Pancreas (tissue), 10 donors: ENCODE measurements at places on chromosomes 4 and X. TPM values are rescaled to one million over a fixed set of nuclear protein-coding genes. Genes with fewer than 3 reads are reported as not detected.

The PHOX2B gene
- not detected for total RNA-seq

The ADH1A gene
- 0.51 TPM for total RNA-seq

DNA sequence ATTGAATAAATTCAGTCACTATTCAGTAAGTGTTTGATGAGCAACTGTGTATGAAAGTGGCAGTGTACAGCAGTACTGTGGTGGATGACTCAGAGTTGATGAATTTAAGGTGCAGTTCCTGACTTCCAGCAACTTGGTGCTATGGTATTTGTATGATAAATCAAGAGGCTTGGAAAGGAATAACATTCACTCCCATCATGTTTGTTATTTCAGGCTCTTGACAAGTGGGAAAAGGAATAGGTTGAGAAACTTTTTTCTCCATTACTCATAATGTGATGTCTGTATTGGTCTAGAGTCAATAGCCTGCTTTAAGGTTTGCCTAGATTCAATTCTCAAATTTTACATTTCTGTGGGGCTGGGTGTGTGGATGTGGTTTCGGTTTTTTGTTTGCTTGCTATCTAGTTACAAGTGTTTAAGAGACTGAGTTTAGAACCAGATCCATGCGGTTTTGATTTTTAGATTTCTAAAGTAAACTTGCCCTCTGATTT lies 35.1 kb upstream of the CYP2U1 start:
- H3K4me1 ChIP-seq = no peaks in the 10 kb centered on the region
- peak overlapping the region; percentile 10 for H3K27ac ChIP-seq
- H3K27me3 ChIP-seq = no peaks in the 10 kb centered on the region
- no peak overlapping the region for H3K4me3 ChIP-seq
- DNase-seq = no peak

GRCh38 chr4:52638717-52639116 lies 20.4 kb downstream of the USP46 start:
- no peaks in the 10 kb centered on the region for H3K36me3 ChIP-seq
- DNase-seq = no peak
- H3K4me3 ChIP-seq = no peak overlapping the region

The AP1AR gene
- total RNA-seq = 11.4 TPM

DNA sequence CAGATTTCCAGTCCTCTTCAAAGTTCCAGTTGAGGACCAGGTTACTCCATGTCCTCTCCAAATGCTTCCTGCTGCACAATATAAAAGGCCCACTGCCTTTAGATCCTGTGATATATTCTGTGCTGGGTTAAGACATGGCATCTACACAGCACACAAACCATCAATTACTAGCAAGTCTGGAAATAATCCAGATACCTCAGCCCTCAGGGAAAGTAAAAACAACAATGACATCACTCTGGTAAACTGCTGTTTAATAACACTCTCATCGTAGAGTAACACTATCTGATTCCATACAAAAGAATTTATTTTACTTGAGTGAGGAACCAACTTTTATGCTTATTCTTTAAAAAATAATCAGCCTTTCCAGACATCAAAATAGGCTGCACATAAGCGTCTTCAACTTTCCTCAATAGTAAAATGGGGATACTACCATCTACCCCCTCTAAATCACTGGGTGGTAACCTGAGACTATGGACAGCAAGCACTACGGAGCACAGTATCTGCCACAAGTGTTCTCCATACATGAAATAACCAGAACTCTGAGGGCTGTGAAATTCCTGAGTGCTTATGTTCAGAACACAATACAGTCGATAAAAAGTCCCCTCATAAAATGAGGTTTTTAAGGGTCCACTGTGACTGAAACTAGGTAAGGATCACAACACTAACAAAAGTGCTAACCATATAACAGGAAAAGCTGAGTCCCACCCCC lies 53.4 kb downstream of the ABCG2 start:
- H3K4me1 ChIP-seq = peaks cover 12% of the 10 kb centered on the region
- no peaks in the 10 kb centered on the region for H3K27me3 ChIP-seq
- DNase-seq = no peak
- no peak overlapping the region for H3K4me3 ChIP-seq

- no peaks in the 10 kb centered on the region for H3K27me3 ChIP-seq
- no peak overlapping the region for H3K27ac ChIP-seq
- no peak overlapping the region for H3K4me3 ChIP-seq
- no peaks in the 10 kb centered on the region for H3K36me3 ChIP-seq
- no peaks in the 10 kb centered on the region for H3K4me1 ChIP-seq
- no peak for DNase-seq
These were observed 190.4 kb upstream of the PCDH10 start for GRCh38 chr4:132958457-132959263.

The RHOH gene
- 1.8 TPM for total RNA-seq

DNA sequence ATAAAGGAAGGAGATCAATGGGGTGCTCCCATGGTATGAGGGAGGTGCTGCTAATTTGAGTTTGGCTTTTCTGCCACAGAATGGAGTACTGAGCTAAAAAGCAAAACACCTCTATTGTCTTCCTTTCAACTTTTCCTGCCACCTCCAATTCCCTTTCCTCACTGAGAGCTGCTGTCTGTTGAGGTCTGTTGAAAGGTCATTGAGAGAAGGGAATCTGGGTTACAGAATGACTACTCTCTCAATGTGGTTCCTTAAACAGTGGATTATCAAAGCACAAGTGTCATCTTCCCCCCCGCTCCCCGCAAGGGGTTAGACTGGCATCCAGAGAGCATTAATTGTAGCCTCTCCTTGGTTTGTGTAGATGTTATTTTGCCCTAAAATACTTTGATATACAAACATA lies 10.7 kb downstream of the USP9X start:
- no peak for DNase-seq
- H3K4me1 ChIP-seq = peaks cover 16% of the 10 kb centered on the region
- H3K36me3 ChIP-seq = no peaks in the 10 kb centered on the region
- no peaks in the 10 kb centered on the region for H3K27me3 ChIP-seq

DNA sequence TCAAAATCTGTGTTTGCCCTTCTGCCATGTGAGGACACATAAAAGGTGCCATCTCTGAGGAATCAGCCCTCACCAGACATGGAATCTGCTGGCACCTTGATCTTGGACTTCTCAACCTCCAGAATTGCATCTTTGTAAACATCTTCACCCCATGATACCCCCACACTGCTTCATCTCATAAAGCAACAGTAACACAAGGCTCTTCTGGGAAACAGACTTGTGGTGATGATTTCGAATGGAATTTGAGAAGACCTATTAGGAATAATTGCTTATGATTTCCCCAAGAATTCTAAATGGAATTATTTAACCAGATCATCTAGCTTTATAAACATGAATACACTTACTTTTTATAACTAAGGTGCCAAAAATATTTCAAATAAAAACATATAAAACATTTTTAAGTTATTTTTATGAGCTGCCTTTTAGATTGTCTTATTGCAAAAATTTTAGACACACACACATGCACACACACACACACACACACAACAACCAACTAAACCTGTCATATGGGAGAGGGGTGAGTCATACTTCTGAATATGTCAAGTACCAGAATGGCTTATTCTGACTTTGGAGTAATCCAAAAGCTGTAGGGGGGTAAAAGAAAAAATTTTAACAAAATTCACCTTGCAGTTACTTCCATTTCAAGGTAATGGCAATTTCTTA lies 82.0 kb downstream of the USP46 start:
- no peaks in the 10 kb centered on the region for H3K4me1 ChIP-seq
- H3K27me3 ChIP-seq = no peaks in the 10 kb centered on the region

- no peak overlapping the region for H3K4me3 ChIP-seq
- no peak for DNase-seq
- no peak overlapping the region for H3K27ac ChIP-seq
- no peaks in the 10 kb centered on the region for H3K27me3 ChIP-seq
These were observed 16.2 kb upstream of the ART3 start for GRCh38 chr4:76058302-76058701.

GRCh38 chr4:1727117-1728031 lies 6.1 kb downstream of the TACC3 start:
- H3K27ac ChIP-seq = peak overlapping the region; percentile 61
- no peaks in the 10 kb centered on the region for H3K36me3 ChIP-seq
- H3K4me1 ChIP-seq = no peaks in the 10 kb centered on the region
- no peak overlapping the region for H3K4me3 ChIP-seq
- DNase-seq = peak; percentile 60

GRCh38 chr4:185196437-185196836 lies 7.4 kb downstream of the CFAP97 start:
- no peak overlapping the region for H3K27ac ChIP-seq
- no peaks in the 10 kb centered on the region for H3K27me3 ChIP-seq
- H3K4me1 ChIP-seq = peaks cover 2% of the 10 kb centered on the region

DNA sequence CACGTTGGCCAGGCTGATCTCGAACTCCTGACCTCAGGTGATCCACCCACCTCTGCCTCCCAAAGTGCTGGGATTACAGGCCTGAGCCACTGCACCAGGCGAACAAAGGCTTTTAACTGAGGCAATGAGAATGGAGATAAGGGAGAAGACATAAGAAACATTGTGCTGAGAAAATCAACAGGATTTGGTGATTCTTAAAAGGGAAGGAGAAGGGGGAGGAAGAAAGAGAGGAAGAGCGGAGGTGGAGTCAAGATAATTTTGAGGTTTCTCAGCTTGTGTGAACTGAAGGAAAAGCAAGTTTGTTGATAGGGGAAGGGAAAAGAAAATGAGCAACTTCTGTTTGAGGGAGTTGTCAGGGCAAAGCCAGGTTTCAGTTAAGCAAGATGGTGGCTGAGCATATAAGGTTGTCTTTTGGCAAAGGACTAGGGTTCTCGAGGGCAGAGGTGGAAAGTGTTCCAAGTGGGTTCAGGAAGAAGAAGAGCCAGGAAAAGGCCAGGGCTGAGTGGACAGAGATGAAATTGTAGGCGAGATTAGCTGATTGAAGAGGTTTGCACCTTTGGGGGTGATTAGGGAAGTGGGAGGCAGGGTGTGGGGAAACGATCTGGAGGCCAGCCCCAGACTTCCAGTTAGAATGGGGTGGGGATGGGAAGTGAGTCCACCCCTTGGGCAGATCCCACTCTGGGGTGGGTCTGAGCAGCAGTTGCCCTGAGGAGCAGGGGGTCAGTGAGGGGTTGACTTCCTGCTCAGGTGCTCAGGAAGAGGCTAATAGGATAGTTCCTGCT lies 7.8 kb downstream of the DOCK11 start:
- no peak for DNase-seq
- no peak overlapping the region for H3K27ac ChIP-seq
- no peaks in the 10 kb centered on the region for H3K36me3 ChIP-seq

DNA sequence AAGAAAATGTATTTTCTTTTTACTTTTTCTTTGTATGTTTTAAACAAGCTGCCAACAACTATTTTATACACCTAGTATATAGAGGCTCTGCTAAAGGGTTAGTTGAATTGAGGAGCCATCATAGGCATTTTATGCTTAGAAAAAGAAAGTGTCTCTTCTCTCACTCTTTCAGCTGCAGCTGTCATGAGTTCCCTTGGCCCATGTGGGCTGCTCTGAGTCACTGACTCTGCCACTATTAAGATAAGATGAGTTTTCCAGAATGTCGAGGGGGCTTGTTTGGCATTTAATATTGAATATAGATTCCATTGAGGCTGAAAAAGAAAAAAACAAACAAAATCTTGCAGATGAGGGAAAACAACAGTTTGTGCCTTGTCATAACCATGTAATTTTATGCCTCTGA lies 126.0 kb upstream of the PAQR3 start:
- DNase-seq = no peak
- no peak overlapping the region for H3K27ac ChIP-seq
- no peak overlapping the region for H3K4me3 ChIP-seq
- H3K27me3 ChIP-seq = no peaks in the 10 kb centered on the region
- no peaks in the 10 kb centered on the region for H3K4me1 ChIP-seq

DNA sequence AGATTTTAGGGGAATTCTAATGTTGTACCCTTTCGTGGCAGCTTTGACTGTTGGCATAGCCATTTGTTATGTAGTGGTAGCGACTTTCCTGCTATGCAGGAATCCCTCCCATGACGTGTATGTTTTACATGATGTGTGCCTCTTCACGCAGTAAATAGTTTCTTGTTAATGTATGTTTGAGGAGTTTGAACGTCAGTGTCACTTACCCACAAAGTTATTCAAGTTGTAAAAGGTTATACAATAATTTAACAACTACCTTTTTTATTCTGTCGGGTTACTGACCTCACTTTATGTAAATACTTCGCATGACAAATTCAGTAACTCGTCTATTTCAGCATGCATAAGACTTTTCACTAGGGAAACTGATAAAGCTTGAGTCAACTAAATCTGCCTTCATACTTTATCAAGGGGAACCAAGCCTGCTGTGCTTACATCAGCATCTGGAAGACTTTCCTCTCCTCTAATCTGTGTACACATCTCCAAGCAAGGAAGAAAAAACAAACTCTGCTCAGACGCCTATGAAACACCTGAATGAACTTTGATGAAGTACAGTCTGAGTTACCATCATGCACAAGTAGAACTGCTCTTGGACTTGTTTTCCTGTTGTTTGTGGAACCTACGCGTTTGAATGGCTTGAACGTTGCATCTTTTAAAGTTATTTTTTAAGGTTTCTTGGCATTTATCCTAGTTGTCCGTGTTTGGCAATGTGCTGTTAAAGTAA lies 61.2 kb downstream of the SLC9A6 start:
- H3K27ac ChIP-seq = no peak overlapping the region
- H3K27me3 ChIP-seq = no peaks in the 10 kb centered on the region
- no peak overlapping the region for H3K4me3 ChIP-seq

- no peaks in the 10 kb centered on the region for H3K36me3 ChIP-seq
- DNase-seq = no peak
- H3K4me3 ChIP-seq = peak overlapping the region; percentile 71
- H3K27me3 ChIP-seq = no peaks in the 10 kb centered on the region
These were observed 940 bp upstream of the DCTD start for GRCh38 chr4:182918044-182918607.

DNA sequence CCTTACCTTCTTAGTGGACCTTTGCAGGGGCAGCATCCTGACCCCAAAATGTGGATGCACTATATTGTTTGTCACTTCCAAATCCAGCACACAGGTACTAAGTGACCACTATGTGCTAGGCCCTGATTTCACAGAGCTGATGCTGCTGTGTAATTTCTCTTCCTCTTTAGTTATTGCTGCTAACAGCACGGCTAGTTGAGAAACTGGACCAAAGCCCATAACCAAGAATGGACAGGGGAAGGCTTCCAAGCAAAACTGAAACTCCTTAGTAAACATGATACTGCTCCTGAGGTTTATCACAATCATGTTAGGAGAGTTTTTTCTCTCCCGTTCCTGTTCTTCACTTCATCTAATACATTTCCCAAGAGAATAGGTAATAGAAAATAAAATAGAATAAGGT lies 172.9 kb upstream of the TTC29 start:
- H3K36me3 ChIP-seq = no peaks in the 10 kb centered on the region
- no peaks in the 10 kb centered on the region for H3K4me1 ChIP-seq
- no peaks in the 10 kb centered on the region for H3K27me3 ChIP-seq
- no peak overlapping the region for H3K27ac ChIP-seq

GRCh38 chrX:19303256-19303880 lies 40.4 kb upstream of the PDHA1 start:
- no peak for DNase-seq
- H3K27ac ChIP-seq = no peak overlapping the region

The VSIG4 gene
- total RNA-seq = 12.0 TPM

DNA sequence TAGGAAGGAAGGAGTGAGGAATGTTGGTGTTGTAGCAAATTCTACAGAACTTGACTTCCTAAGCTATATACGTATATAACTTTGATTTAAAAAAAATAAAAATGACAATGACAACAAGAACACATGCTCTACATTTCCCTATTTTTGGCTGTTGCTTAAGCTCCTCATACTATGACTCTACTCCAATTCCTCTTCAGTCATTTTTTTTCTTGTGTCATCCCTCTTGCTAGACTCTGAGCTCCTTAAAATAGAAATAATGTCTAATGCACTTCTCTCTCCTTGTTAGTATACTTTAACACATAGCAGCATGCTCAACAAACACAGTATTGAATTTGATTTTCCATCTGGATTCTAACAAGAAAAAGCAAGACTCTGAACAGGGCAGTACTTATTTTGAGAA lies 144.0 kb downstream of the HDX start:
- H3K4me1 ChIP-seq = no peaks in the 10 kb centered on the region
- DNase-seq = no peak
- no peak overlapping the region for H3K4me3 ChIP-seq
- H3K27me3 ChIP-seq = no peaks in the 10 kb centered on the region
- H3K27ac ChIP-seq = no peak overlapping the region
